IMR-90 (cell line): ENCODE measurements at places on chromosomes 1 and 21. TPM values are rescaled to one million over a fixed set of nuclear protein-coding genes. Genes with fewer than 3 reads are reported as not detected.
A peak's percentile ranks its signal among the peaks of the same experiment; 100 is the strongest.

- H3K27me3 ChIP-seq = no peaks in the 10 kb centered on the region
- no peaks in the 10 kb centered on the region for H3K4me1 ChIP-seq
- DNase-seq = no peak
- H3K27ac ChIP-seq = no peak overlapping the region
Observed at GRCh38 chr1:73167009-73167657, 884.8 kb upstream of the NEGR1 start.

GUCA2B gene
- polyA plus RNA-seq = not detected in 2 replicates

LYPLAL1 gene
- 6.3 and 7.5 TPM in 2 replicates for polyA plus RNA-seq

- DNase-seq = no peak
- no peak overlapping the region for H3K27ac ChIP-seq
- H3K27me3 ChIP-seq = no peaks in the 10 kb centered on the region
- H3K4me1 ChIP-seq = peaks cover 24% of the 10 kb centered on the region
- peaks cover 9% of the 10 kb centered on the region for H3K36me3 ChIP-seq
- no peak overlapping the region for H3K4me3 ChIP-seq
Observed at GRCh38 chr1:230125141-230125540, 58.1 kb downstream of the GALNT2 start.

- H3K27me3 ChIP-seq = no peaks in the 10 kb centered on the region
- no peaks in the 10 kb centered on the region for H3K36me3 ChIP-seq
- H3K27ac ChIP-seq = no peak overlapping the region
- no peak overlapping the region for H3K4me3 ChIP-seq
- H3K4me1 ChIP-seq = no peaks in the 10 kb centered on the region; the same call in 1 of the 2 replicates
Observed at GRCh38 chr1:40017951-40018575, 22.5 kb upstream of the CAP1 start.

DNA sequence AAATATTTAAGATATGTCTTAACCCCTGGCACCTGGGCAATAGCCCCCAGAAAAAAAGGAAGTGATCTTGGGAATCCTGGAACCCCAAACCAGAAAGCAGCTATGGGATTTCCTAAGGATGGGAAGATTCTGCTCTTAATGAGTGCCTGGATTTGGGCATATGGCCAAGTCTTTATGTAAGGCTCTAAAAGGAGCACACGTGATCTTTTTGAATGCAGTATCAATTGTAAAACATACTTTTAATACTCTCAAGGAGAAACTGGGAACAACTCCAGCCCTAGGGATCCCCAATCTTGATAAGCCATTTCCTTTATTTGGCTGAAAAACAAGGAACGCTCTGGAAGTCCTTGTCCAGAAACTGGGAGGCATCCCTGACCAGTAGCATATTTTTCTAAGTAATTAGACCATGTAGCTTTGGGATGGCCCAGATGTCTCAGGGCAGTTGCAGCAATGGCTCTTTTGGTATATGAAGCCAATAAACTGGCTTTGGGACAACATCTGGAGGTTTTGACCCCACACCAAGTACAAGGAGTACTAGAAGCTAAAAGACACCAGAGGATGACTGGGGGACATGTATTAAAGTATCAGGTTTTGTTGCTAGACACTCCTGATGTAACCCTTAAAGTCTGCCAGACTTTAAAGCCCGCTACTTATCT, 80.9 kb upstream of the KIAA0040 start:
- H3K4me3 ChIP-seq = no peak overlapping the region
- H3K27me3 ChIP-seq = no peaks in the 10 kb centered on the region
- no peaks in the 10 kb centered on the region for H3K36me3 ChIP-seq
- no peak overlapping the region for H3K27ac ChIP-seq

OLFML2B gene
- 0.74 and 0.80 TPM in 2 replicates for polyA plus RNA-seq

GRCh38 chr1:204866051-204866596, 4.5 kb upstream of the NFASC start:
- no peak for DNase-seq
- no peaks in the 10 kb centered on the region for H3K4me1 ChIP-seq
- no peak overlapping the region for H3K4me3 ChIP-seq
- no peak overlapping the region for H3K27ac ChIP-seq
- 0 out of 2 replicates have a peak, but pooled peaks cover 3% of the 10 kb centered on the region for H3K27me3 ChIP-seq

DNA sequence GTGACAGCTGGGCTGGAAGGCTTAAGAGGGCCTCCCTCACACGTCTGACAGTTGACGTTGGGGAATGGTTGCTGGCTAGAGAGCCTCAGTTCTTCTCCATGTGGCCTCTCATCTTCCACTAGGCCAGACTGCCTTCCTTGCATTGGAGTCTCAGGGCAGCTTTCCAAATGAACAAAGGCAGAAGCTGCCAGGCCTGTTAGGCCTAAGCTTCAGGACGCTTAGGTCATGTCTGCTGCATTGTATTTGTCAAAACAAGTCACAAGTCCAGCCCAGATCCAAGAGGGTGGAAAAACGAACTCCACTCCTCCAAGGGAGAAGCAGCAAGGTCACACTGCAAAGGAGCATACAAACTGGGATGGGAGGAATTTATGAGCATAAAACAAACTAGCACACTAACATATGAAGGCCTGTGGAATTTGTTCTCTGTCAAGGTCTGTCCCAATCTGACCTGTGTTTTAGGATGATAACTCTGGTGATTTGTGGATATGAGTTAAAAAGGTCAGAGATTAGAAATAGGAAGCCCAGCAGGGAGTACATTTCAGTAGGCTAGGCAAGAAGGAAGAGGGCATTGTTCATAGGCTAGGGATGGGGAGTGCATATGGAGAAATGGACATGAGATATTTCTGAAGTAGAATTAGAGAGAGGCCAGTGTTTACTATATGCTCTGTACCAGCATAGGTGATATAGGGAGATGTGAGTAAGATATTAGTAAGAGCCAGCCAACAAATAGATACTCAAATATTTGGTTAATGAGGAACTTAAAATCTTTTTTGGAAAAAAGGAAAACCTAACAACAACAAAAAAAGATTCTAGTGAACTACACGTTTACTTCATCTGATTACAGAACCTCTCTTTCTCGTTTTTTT, 29.1 kb upstream of the CNN3 start:
- H3K27me3 ChIP-seq = no peaks in the 10 kb centered on the region
- H3K4me1 ChIP-seq = peaks cover 11% of the 10 kb centered on the region
- H3K27ac ChIP-seq = 0 out of 2 replicates have a peak overlapping the region, but pooled peaks have one; percentile 26
- DNase-seq = peak; percentile 28

FCGR2B gene
- not detected in 2 replicates for polyA plus RNA-seq

GRCh38 chr1:207049974-207050391, 1.0 kb downstream of the YOD1 start:
- H3K27ac ChIP-seq = no peak overlapping the region; the same call in 1 of the 2 replicates
- peak; percentile 53 for DNase-seq
- H3K4me1 ChIP-seq = peaks cover 4% of the 10 kb centered on the region; the same call in 1 of the 2 replicates
- peaks cover 4% of the 10 kb centered on the region; the same call in 1 of the 2 replicates for H3K27me3 ChIP-seq
- peaks cover 7% of the 10 kb centered on the region for H3K36me3 ChIP-seq

DNA sequence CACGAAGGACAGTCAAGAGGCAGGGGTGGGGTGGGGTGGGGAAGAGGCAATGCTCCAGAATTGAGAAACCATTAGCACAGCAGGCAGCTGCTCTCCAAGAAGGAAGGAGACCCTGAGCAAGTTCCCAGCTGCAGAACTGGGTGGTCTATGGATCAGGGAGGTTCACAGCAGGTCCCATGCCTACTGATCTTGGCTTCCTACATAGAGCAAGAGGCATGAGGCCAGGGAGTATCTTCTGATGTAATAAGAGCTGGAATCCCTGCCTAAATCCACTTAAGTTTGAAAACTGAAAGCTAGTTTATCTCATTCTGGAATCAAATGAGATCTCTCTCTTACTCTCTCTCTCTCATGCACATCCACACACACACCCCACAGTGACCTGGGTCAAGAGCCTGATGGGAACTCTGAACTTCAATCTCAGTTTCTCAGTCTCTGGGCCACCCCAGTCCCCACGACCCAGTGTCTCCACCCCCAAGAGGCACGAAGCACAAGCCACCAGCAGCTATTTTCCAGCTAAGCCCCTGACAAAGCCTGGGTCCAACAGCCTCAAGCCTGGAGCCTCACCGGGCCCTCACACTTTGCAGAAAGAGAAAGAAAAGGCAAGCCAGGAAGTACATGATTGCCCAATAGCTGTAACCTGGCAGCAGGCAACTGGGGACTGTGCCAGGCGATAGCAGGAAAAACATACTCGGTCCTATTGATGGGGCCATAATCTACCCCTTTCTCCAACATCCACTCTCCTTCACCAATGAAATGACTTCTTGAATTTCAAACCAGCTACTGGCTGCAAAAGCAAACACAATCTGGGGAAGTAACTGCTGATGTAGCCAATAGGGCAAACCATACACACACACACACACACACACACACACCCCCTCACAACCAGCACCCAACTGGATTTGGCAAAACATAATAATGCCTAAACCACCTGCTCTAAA, 2.2 kb downstream of the NUAK2 start:
- H3K27me3 ChIP-seq = no peaks in the 10 kb centered on the region
- peaks cover 38% of the 10 kb centered on the region for H3K4me1 ChIP-seq

- peaks cover 47% of the 10 kb centered on the region for H3K4me1 ChIP-seq
- DNase-seq = no peak
- H3K36me3 ChIP-seq = no peaks in the 10 kb centered on the region
- no peaks in the 10 kb centered on the region for H3K27me3 ChIP-seq
- no peak overlapping the region for H3K4me3 ChIP-seq
- H3K27ac ChIP-seq = peak overlapping the region; percentile 93
Observed at GRCh38 chr1:117825414-117825813, 104.0 kb downstream of the GDAP2 start.

GRCh38 chr1:12333036-12333785, 103.4 kb downstream of the VPS13D start:
- no peak overlapping the region for H3K4me3 ChIP-seq
- H3K4me1 ChIP-seq = no peaks in the 10 kb centered on the region
- DNase-seq = no peak
- H3K27ac ChIP-seq = no peak overlapping the region
- H3K36me3 ChIP-seq = peaks cover 33% of the 10 kb centered on the region
- no peaks in the 10 kb centered on the region for H3K27me3 ChIP-seq

PDC gene
- polyA plus RNA-seq = not detected in 2 replicates

C1orf87 gene
- polyA plus RNA-seq = not detected in 2 replicates

GRCh38 chr21:41925767-41926116, 28.1 kb downstream of the C2CD2 start:
- no peak for DNase-seq
- no peaks in the 10 kb centered on the region for H3K27me3 ChIP-seq
- H3K4me3 ChIP-seq = no peak overlapping the region

DNA sequence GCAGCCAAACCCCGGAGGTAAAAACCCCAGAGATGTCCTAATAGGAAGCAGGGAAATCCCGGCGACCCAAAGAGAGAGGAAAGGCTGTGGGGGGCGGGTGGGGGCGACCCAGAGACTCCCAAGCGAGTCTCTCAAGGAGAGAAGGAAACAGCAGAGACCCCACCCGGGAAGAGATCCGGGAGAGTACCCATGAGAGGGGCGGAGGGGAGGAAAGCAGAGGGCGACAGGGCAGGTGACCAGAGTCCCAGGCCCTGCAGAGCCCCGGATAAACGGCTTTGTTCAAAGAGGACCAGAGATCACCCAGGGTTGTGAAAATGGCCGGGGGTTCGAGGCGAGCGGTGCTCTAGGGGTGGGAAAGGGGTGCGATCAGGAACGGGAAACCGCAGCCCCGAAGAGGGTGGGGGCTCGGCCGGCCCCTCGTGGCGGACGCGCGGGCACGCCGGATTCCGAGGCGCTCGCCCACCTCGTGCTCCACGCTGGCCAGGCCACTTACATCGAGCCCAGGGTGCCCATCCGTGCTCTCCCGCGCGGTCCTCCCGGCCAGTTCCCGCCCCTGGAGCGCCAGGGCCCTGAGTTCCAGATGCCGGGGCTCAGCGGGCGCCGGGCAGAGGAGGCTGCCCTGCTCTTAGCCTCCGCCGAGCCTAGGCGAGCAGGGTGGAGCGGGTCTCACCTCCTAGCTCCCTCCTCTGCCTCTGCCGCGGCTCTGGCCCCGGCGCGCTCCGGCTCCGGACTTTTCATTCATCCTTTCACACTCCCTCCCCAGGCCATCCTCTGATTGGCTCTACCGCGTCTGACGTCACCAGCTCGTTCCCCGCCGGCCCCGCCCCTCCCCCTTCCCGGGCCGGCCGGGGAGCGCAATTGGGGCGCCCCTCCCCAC, 52.3 kb downstream of the RHBG start:
- H3K27me3 ChIP-seq = peaks cover 92% of the 10 kb centered on the region
- DNase-seq = peak; percentile 45
- peaks cover 1% of the 10 kb centered on the region; the same call in 1 of the 2 replicates for H3K4me1 ChIP-seq
- H3K36me3 ChIP-seq = no peaks in the 10 kb centered on the region
- no peak overlapping the region for H3K4me3 ChIP-seq

DNA sequence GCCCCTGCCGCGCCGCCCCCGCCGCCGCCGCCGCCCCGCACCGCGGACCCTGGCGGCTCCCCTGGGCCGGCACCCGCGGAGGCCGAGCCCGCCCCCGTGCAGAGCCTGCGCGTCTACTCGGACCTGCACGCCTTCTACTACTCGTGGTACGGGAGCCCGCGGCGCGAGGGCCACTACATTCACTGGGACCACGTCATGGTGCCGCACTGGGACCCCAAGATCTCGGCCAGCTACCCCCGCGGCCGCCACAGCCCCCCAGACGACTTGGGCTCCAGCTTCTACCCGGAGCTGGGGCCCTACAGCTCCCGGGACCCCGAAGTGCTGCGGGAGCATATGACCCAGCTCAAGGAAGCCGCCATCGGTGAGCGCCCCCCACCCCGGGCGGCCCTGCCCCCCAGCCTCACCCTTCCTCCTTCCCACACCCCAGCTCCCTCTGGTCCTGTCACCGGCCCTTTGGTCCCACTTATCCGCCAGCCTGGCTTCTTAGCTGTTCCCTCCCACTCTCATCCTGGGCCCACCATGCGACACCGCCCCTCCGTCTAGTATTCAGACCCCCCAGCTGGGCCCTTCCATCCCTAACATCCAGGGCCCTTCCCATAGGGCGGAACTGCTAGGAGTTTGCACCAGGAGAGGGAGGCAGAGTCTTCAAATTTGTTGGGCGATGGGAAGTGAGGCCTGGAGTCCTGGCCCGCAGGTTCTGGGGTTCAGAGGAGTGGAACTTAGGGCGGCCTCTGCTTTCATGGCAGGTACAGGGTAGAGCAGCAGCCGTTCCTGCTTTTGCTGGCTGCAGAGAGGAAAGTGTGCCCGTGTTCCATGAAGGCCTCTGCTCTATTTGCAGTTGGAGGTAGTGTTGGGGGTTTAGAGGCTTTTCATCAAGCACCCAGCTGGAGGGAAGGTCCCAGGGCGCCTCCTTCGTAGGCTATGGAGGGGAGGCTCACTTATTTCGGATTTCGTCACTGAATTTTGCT, 1.0 kb downstream of the MANEAL start:
- peaks cover 2% of the 10 kb centered on the region for H3K4me1 ChIP-seq
- no peaks in the 10 kb centered on the region; the same call in 1 of the 2 replicates for H3K36me3 ChIP-seq
- H3K27me3 ChIP-seq = peaks cover 19% of the 10 kb centered on the region

DNA sequence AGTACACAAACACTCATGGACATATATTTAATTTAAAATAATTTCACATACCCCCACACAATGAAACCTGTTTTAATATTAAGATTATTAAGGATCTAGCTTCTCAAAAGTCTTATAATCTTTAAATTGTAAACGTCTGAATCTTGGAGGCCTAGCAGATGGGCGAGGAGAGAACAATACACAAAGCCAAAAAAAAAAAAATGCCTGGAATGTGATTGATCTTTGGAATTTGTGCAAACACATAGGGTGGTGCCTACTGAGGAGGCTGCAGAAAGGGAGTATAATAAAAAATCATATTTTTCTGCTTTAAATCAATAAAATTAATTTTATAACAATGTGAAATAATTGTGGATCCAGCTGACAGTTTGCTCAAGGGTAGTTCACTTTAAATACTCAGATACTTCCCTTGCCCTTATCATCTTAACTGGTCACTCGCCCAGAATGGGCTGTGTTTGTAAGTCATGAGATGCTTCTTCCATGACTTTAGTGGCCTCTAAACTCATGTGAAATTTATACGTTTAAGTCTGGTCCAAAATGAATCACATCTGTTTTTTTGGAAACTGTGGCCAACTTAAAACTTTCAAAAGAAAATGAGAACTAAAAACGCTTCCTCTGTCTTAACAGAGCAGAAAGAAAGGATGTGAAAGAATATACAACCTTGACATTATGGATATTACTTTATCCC, 802.8 kb upstream of the CXADR start:
- no peaks in the 10 kb centered on the region for H3K36me3 ChIP-seq
- no peaks in the 10 kb centered on the region for H3K27me3 ChIP-seq
- no peaks in the 10 kb centered on the region for H3K4me1 ChIP-seq
- H3K27ac ChIP-seq = no peak overlapping the region
